ENCODE measurements at places on chromosomes 2 and 18.

DNA sequence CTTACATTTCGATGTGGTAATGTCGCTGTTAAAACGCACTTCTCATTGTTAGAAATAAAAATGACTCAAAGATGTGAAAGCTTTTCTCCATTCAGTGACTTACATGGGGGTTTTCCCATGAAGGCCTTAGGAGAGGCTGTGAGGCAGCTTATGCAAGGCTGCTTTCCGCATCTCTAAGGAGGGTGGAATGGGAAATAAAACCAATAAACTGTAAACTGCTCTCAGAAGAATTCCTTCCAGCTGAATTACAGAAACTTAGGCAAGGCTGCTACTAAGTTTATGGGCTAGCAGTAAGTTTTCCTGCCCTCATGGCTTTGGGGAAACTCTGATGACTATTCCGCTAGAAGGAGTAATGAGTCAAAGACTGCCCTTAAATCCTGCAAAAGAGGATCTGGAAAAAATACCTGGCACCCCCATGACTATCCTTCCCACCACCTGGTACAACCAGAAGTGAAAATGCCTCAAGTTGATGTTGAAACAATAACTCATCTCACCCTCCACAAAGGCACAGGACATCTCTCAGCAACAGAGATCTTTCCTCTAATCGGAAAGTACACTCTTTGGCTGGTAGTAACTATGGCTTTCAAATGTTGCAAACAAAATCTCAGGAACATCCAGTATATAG, 97.7 kb upstream of the SMAD7 start:
- DNase-seq, result no peak

GRCh38 chr18:59372975-59373374, 13.9 kb upstream of the LMAN1 start:
- no peak for DNase-seq

DNA sequence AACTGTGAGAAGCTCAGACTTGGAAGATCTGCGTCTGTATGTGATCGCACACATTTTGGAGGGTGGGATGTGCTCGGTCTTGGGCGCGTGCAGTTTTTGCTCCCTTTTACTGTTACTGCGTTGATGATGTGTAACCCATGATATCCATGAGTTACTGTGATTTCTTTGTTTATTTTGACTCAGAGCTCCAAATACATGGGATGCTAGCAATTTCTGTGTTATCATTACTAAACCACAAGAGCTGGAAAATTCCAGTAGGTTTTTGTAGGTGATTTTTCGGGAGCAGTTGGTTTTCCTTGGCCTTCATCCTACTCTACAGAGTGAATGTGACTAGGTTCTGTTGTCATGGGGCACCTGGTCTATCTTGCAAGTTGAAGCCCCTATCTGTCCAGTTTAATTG, 124.2 kb downstream of the AGAP1 start:
- no peak for DNase-seq

GRCh38 chr2:62099523-62100175, 96.3 kb upstream of the B3GNT2 start:
- no peak for DNase-seq

DNA sequence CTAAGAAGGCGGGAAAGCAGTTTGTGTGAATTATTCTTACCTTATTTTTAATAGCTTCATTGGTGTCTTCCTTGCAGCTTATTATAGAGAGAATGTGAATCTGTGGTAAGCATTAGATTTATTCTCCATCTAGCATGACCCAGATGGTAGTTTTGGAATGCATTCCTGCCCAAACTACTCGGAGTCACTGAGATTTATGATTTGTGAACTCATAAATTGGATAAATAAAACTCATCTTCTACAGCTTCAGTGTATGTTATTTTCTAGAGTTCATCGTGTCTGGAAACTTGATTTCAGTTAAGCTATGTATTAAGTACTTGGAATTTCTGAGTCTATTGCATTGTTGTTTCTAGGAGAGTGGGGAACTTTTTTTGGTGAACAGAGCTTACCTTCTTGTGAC, 170.5 kb downstream of the FAM210A start:
- DNase-seq, result no peak

- DNase-seq, result no peak
Measured at GRCh38 chr2:191642541-191642940, 35.4 kb upstream of the NABP1 start.

- peak; percentile 0 for DNase-seq
Measured at GRCh38 chr2:218865396-218865795, 5.8 kb downstream of the WNT6 start.

- DNase-seq, result no peak
Measured at GRCh38 chr2:53234548-53234903, 533.1 kb upstream of the CHAC2 start.

GRCh38 chr2:8767324-8767723, 70.1 kb downstream of the KIDINS220 start:
- no peak for DNase-seq

GRCh38 chr18:62044490-62045000, 142.3 kb downstream of the PIGN start:
- no peak for DNase-seq

DNA sequence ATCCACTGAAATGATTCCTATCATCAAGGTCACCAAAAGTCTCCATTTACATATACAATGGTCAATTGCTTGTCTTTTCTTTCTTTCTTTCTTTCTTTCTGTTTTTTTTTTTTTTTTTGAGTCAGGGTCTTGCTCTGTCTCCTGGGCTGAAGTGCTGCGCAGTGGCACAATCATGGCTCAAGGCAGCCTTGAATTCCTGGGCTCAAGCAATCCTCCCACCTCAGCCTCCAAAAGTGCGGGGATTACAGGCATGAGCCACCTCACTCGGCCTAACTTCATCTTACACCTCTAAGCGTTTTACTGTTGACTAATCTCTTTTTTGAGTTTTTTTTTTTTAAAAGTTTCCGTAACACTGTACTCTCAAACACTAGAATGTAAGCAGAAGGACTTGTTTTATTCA, 867 bp downstream of the SF3B6 start:
- no peak for DNase-seq

DNA sequence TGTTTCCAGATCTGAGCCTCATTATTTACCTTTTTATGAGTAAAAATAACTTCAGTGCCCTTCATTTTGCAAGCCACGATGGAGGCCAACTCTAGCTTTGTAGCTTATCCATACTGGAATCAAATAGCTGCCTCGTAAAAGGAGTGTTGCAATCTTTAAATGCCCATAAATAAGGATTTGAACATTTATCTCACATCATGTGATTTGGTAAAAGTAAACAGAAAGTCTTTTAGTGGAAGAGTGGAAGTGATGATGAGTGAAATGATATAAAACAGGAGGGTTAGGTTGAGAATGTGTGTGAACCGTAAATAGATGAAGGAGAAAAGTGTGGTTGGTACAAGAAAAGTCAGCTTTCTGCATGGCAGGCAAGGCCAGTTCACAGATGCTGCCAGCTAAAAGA, 348.9 kb downstream of the OSR1 start:
- DNase-seq, result no peak

- no peak for DNase-seq
Measured at GRCh38 chr2:217222309-217222910, 362.5 kb upstream of the TNP1 start.

GRCh38 chr18:77055429-77056300, 76.9 kb downstream of the MBP start:
- no peak for DNase-seq

DNA sequence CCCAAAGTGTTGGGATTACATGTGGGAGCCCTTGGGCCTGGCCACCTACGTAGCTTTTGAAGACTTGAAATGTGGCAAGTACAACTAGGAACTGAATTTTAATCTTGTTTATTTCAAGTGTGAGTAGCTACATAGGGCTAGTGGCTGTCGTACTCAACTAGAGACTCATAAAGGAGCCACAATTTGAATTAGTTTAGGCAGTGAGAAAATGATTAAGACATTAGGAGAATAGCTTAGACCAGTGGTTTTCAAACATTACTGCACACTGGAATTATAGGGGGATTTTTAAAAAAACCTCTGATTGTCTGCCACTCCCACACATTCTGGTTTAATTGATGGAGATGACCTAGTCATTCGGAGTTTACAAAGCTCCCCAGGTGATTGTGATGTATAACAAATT, 127.1 kb downstream of the FMNL2 start:
- no peak for DNase-seq

GRCh38 chr18:73696698-73697097, 450.9 kb downstream of the FBXO15 start:
- DNase-seq, result no peak

DNA sequence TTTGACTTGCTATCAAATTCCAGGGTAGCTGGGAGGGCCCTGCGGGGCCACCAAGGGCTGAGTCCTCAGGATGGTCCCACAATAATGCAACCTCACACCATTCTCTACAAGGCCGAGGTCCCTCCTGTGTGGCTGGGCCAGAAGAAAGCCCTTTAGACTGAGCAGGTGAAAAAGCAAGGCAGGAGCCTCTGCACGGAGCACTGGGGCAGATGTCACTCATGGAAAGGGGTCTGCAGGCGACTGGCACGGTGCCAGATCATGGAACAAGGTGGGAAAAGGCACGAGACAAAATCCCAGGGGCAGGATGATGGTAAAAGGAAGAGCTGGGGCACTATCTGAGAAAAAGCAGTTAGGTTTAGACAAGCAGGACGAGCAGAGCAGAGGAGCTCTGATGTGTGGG, 16.1 kb downstream of the HJURP start:
- DNase-seq, result no peak

GRCh38 chr2:33015421-33016142, 68.8 kb downstream of the LTBP1 start:
- DNase-seq, result no peak

- DNase-seq, result peak; percentile 45
Measured at GRCh38 chr2:207352978-207353671, 176.6 kb upstream of the CREB1 start.

DNA sequence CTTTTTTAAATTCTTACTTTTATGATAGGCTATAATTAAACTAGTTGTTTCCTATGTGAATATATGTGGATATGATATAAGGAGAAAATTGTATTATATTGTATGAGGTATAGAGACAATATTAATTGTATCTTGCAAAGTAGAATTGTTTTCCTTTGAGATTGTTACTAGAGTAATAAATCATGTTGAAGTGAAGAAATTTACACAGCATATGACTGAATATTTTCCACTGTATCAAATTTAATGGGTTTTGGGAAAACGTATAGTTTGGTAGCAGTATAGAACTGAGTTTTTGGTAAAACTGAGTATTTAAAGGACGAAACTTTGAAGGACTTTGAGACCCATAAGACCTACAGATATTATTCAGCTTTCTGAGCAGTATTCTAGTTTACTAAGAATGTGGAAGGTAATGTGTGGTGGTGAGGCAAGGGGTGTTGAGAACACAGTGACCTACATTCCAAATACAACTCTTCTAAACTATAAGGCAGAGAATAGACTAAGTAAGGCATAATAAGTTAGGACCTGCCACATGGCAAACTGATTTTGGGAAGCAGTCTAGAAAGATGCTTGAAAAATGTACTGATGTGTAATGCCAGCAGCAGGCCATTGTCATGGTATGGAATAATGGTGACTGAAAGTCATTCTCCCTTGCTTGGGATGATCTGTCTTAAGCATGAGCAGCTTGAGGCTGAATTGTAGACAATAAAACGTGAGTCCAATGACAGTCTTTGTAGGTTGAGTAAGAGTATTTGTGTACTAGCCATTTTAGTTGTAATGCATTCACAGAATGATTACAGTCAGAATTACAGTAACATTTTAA, 29.6 kb downstream of the PKP4 start:
- no peak for DNase-seq

- peak; percentile 51 for DNase-seq
Measured at GRCh38 chr2:205283736-205284270, 398.5 kb upstream of the NRP2 start.

- DNase-seq, result no peak
Measured at GRCh38 chr2:128386066-128386465, 67.4 kb upstream of the HS6ST1 start.

GRCh38 chr2:150880986-150881385, 380.7 kb downstream of the RBM43 start:
- DNase-seq, result no peak

DNA sequence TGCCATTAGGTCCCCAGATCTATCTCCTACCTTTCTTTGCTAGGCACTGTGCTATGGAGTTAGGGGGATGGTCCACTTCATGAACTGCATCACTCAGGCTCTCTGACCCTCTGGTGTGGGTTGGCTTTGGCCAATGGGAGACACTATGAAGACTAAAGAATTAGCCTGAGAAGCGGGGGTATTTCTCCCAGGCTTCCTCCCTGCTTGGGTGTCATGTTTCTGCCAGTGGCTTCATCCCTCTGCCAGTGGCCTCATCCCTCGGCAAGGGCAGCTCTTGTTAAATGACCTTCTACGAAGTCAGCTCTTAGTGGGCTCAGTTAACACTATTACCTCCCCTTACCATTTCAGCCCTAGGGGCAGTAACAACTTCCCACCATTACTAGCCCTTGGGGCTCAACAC, 41.9 kb upstream of the EPB41L3 start:
- no peak for DNase-seq

- DNase-seq, result peak; percentile 92
Measured at GRCh38 chr2:69893684-69894551, at the start of gene SNRNP27. TSS of gene SNRNP27 (plus strand) at chr2:69893956. CDS start at chr2:69893985, 29 bp downstream.

- no peak for DNase-seq
Measured at GRCh38 chr2:26757873-26758789, 6.0 kb upstream of the SLC35F6 start.

Data from retina (tissue), 1 donor.